ENCODE measurements at places on chromosomes 7 and 10. TPM values are rescaled to one million over a fixed set of nuclear protein-coding genes. Genes with fewer than 3 reads are reported as not detected.

Gene SPDYE16
- 0.33 TPM for total RNA-seq

Gene PDK4
- total RNA-seq = 0.29 TPM

Gene PRKG1
- total RNA-seq = 50.4 TPM

Gene FOXI2
- total RNA-seq = not detected

Gene PLXDC2
- 2.8 TPM for total RNA-seq

Gene AMPH
- total RNA-seq = 7.8 TPM

Gene VWDE
- not detected for total RNA-seq

Gene ZNF804B
- not detected for total RNA-seq

Gene CLDN3
- not detected for total RNA-seq

Gene LRIT1
- total RNA-seq = not detected

Gene COBL
- total RNA-seq = under 0.01 TPM

Gene FRMD4A
- total RNA-seq = 14.1 TPM

Gene CALHM2
- 51.3 TPM for total RNA-seq

Gene LBX1
- not detected for total RNA-seq

Gene TMEM139
- total RNA-seq = 0.50 TPM

Gene SSBP1
- total RNA-seq = 86.5 TPM

Gene CCL26
- total RNA-seq = 0.33 TPM

Gene C7orf33
- total RNA-seq = not detected
